NCI-H1417 treated with DMSO at 0.1 percent for 48 hours (cell line): ENCODE measurements at places on chromosomes 6 and 20.
A peak's percentile ranks its signal among the peaks of the same experiment; 100 is the strongest.

- DNase-seq = no peak
Observed at GRCh38 chr20:61933481-61933950, 132.2 kb downstream of the TAF4 start.

- no peak for DNase-seq
Observed at GRCh38 chr20:53399083-53399482, 194.6 kb downstream of the ZNF217 start.

DNA sequence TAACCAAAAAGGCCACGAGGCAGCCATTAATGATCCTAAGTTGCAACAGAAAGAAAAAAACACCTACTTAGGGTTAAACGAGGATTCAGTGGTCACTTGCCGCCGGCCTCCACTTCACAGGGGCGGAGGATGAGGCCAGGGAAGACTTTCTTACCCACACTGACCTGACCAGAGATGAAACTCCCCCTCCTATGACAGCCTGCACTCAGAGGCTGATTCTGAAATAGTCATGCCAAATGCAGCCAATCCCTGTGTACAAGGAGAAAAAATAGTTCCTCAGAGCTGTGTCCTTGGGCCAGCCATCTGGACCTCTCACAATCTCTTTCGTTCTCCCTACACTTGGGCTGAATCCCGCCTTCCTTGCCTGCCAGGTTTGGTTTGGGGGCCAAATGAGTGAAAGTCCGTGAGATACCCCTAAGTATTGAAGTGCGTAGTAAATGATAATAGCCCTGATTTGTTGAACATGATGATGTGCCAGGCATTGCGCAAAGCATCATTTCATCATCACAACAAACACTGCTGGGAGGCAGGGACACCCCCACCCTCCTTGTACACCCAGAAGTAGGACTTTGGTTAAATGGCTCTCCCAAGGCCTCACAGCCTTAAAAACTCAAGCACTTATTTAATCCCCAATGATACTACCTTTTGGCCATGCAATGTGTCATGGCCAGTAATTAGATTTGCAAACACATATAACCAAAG lies 3.2 kb upstream of the IRF4 start:
- DNase-seq = no peak

DNA sequence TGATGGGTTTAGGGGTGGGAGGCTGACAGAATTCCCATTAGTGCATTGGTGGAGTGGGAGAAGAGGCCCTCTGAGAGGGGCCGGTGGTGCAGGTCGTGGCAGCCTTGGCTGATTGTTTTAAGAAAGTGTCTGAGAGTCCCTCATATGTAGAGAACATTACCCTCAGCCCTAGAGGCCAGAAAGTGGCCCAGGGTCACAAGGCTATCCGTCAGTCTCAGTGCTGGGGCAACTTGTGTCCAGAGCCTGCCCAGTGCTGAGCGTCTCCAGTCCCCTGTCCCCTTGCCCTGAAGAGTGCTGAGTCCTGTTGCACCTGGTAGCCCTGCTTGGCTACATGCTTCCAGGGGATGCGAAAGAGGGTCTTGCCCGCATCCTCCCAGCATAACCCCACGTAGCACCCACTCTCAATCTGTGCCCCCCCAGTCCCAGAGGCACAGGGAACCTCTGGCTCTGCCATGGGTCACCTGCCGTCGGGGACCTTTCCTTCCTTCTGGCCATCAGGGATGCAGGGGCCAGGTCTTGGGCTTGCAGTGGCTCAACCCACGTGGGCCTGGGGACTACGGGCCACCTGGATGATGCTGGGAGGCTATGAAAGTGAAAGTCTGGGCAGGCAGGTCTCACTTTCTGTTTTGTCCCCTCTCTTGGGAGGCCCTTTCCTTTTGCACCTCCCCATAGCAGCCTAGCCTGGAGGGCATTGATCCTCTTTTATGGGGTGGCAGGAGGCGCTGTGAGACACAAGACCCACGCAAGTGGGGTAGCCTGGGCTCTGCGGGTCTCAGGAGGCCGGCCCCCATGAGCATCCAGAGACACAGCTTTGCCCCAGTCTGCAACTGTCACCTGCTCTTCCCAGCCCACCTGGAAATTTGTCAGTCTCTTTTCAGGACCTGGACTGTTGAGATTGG lies 12.2 kb downstream of the DUSP15 start:
- no peak for DNase-seq

DNA sequence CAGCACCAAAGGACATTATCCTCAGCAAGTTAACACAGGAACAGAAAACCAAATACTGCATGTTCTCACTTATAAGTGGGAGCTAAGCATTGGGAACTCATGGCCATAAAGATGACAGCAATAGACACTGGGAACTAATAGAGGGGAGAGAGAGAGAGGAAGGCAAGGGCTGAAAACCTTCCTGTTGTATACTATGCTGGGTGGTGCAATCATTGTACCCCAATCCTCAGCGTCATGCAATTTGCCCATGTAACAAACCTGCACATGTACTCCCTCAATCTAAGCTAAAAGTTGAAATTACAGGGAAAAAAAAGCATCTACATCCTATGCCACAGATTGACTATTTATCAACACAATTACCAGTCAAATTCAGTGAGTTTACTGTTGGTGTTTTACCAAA lies 20.0 kb upstream of the VNN1 start:
- no peak for DNase-seq

GRCh38 chr20:39974966-39975501 lies 714.0 kb downstream of the MAFB start:
- DNase-seq = no peak

DNA sequence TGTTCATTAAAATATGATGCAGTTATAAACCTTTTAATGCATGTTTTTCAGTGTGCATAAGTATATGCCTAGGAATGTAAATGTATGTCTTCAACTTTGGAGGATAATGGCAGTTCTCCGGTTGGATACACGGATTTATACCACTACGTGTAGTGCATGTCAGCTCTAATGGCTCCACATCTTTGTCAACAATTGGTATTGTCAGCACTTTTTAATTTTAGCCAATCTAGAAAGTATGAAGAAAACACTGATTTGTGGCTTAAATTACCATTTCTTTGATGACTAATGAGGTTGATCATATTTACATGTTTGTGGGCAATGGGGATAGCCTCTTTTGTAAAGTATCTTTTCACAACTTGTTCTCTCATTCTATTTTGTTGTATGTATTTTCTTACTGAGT lies 10.9 kb upstream of the RAB32 start:
- no peak for DNase-seq

- DNase-seq = no peak
Observed at GRCh38 chr6:13024616-13025015, 303.7 kb downstream of the TBC1D7 start.

DNA sequence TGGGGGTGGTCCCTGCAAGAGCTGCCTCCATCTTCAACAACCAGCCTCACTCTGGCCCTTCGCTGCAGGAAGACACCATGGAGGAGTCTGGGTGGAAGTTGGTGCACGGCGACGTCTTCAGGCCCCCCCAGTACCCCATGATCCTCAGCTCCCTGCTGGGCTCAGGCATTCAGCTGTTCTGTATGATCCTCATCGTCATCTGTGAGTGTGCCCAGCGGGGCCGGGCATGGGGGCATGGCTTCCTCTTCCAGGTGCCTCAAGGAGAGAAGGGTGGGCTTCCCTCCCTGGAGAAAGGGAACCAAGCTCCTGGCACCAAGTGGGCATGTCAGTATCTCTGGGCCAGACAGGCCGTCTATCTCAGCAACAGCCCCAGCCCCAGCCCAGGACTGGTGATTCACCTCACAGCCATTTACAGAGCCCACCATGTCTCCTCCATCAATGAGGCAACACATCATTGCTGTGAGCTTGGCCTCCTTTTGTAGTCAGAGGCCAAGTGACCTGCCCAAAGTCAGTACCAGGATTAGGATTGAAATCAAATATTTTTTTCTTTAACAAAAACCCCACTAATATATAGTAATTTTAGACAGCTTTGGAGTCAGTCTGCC lies 40.2 kb downstream of the TM9SF4 start:
- no peak for DNase-seq

GRCh38 chr20:46520976-46521579 lies 7.7 kb upstream of the ZNF334 start:
- DNase-seq = peak; percentile 5

GRCh38 chr6:116511424-116512110 lies at the start of gene CALHM5:
CALHM5 (plus strand) TSS chr6:116511639; CDS start chr6:116511697, 58 bp downstream.
- no peak for DNase-seq

GRCh38 chr6:90387383-90387775 lies 90.7 kb upstream of the BACH2 start:
- no peak for DNase-seq

GRCh38 chr20:34525709-34526416 lies 9.6 kb downstream of the DYNLRB1 start:
- no peak for DNase-seq

- DNase-seq = no peak
Observed at GRCh38 chr6:89643406-89643805, 4.9 kb upstream of the LYRM2 start.

DNA sequence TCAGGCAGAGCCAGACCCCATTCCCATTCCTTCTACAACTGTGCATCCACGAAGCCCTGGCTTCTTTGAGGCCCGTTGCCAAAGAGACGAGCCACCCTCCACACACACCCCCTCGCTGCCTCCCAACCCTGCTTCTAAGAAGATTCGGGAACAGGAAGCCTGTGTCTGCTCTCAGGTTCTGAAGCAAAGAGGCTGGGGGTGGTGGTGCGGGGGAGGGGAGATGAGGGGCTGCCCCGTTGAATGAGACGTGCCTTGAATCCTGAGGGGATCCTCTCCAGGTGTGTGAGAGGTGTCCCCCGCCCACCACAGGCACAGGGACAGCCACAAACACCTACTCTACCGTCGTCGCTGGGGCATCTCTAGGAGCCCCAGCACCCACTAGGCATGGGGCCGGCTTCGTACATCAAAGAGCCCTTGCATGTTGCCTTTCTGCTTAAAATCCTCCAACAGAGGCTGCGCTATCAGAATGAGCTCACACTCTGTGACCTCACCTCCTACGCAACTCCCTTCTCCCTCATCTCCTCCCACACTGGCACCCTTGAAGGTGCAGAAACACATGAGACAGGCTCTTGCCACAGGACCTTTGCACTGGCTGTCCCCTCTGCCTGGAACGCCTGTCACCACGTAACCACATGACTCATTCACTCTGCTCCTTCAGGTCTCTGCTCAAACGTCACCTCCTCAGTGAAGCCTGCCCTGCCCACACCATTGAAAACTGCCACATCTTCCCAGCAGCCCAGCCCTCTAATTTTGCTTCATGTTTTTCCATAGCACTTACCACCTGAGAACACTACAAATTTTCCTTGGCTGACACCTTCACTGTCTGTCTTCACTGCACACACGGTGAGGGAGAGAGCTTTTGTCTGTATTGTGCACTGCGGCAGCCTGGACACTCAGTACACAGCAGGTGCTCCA lies 58.5 kb downstream of the PREX1 start:
- DNase-seq = no peak

DNA sequence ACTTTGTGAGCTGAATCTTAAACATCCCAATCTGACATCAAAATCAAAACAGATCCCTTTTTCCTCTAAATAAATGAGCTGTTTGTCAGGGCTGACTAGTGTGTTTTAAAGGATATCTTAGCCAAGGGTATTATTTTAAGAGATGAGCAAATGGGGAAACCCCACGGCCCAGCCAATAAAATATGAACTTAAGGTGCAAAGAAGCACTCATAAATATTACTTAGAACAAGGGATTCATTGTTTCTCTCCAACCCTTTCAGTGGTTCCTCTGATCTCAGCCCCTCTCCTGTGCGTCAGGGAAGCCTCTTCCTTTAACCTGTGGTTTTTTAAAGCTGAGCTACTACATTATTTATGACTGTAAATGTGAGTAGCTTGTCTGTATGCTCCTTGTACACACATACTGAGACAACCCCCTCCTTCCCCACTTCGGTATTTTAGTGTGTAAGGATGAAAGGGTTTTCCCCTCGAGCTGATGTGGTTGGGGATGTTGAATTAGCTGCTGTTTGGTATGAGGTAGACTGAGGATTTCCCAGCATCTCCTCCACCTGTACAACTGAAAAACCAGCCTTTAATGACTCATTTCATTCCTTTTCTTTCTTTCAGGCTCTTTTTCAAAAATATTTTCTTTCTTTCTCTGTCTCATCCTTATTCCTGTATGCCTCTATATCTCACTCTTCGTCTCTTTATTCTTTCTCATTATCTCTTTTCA lies 6.5 kb downstream of the BMP5 start:
- DNase-seq = no peak

DNA sequence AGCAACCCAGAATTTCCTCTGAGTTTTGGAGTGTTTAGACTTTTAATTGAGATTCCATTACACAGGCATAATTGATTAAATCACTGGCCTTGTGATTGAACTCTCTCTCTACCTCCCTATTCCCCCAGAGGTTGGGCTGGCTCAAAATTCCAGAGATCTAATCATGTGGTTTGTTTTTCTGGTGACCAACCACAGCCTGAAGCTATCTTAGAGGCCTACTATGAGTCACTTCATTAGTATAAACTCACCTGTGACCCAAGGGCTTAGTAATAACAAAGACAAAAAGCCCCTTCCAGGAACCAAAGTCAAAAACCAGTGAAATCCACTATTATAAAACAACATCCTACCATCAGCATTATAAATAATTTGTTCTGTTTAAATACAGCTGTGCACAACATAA lies 992.5 kb upstream of the CITED2 start:
- no peak for DNase-seq

- DNase-seq = no peak
Observed at GRCh38 chr20:53301869-53302268, 291.8 kb downstream of the ZNF217 start.

DNA sequence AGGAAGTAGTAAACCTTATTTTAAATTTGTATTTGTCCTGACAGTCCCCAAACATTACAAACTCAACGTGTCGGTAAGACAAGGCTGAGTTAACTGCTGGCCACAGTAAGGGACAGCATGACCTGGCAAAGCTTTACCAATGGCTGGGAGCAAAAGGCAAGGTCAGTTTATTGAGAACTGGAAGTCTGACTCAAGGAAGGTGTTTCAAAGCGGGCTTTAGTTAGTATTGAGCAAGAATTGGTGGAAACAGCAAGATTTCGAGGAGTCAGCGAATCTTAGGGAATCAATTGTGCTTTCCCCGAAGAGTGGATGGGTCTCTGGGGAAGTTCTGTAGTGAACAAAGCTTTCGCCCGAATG lies 885 bp upstream of the GZF1 start:
- DNase-seq = no peak

DNA sequence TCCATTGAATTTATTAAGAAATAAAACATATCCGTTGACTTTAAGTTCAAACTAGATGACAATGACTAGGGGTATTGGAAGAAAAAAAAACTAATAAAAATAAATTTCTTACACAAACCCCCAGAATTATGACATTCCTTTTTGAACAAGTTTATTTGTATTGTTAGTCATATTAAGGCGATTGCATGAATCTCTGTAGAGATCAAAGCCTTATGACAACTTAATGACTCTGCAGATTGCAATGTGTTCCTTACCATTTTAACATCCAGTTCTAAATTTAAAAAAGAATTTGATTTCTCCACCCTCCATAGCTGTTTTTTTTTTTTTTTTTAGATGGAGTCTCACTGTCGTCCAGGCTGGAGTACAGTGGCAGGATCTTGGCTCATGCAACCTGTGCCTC lies 189.8 kb upstream of the CEP162 start:
- DNase-seq = no peak
